Naive B cell (primary cell): ENCODE measurements at places on chromosomes 12 and 14.

DNA sequence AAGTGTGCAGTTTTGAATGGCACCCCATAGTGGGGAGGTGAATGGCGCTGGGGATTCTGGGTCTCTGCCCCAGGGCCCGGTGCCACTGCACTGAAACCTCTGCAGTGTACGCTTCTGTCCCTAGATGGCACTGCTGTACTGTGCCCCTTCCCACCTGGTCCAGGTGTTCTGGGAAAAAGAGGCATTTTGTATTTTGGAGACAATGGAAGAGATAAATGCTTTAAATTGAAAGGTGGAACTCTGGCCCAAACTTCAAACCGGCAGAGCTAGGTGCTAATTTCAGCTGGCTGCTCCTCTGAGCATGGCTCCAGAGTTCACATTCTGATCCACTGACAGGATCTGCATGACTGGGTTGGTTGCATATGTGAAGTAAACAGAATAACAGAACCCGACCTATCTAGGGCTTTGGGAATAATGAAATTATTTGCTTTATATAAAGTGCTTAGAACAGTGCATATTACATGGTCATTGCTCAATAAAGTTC is 52.2 kb downstream of the KRT80 start:
- no peaks in the 10 kb centered on the region for H3K36me3 ChIP-seq
- peaks cover 10% of the 10 kb centered on the region for H3K4me1 ChIP-seq
- H3K27me3 ChIP-seq, result peaks cover 28% of the 10 kb centered on the region
- no peak for DNase-seq
- H3K4me3 ChIP-seq, result no peak overlapping the region
- H3K27ac ChIP-seq, result no peak overlapping the region

DNA sequence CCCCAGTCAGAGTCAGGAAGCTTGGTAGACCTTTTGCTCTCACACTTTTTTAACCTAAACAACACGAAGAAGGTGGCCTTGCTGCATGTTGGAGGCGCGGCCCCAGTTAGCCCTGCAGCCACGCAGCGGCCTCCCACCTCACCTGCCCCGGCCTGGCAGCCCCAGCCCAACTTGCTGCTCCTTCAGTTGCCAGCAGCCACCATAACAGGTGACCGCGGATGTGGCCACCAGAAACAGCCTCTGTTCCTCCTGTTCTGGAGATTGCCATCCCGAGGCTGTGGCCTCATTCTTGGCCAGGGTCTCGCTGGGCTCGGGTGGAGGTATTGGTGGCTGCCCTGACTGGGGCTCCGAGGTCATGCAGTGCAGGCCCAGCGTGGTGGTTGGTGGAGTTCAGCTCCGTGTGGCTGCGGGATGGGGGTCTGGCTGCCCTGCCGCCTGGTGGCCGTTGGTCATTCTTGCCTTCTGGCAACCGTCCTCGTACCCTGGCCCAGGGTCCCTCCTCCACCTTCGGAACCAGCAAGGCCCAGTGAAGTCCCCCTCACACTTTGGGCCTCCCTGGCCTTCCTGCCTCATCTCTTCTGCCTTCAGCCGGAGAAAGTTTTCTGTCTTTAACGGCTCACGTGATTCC is 20.7 kb upstream of the TEX22 start:
- H3K4me3 ChIP-seq, result no peak overlapping the region
- peaks cover 10% of the 10 kb centered on the region for H3K4me1 ChIP-seq
- DNase-seq, result no peak
- no peak overlapping the region for H3K27ac ChIP-seq

DNA sequence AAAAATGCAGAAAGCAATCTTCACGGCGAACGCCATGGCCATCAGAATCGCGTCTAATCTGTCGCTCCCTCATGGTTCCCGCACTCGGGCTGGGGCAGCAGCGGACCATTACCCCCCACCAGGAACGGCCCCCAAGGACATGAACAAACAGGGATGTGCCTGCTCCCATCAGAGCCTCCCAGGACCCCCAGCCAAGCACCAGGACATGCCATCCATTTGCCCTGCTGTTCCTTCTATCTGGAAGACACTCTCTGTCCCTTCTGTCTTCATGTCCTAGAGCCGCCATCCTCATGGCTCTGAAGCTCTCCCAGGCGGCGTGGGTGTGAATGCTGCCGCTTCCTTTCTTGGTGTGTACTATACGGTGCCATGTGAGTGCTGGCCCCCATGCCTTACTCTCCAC is 371.8 kb downstream of the BCL11B start:
- no peak overlapping the region for H3K27ac ChIP-seq
- DNase-seq, result no peak
- H3K27me3 ChIP-seq, result no peaks in the 10 kb centered on the region
- H3K4me1 ChIP-seq, result no peaks in the 10 kb centered on the region
- no peak overlapping the region for H3K4me3 ChIP-seq

GRCh38 chr14:87998482-87998881 is 5.5 kb upstream of the GALC start:
- H3K36me3 ChIP-seq, result no peaks in the 10 kb centered on the region
- no peak overlapping the region for H3K4me3 ChIP-seq
- peaks cover 18% of the 10 kb centered on the region for H3K4me1 ChIP-seq
- DNase-seq, result no peak
- no peak overlapping the region for H3K27ac ChIP-seq

- no peaks in the 10 kb centered on the region for H3K27me3 ChIP-seq
- H3K4me3 ChIP-seq, result no peak overlapping the region
- DNase-seq, result no peak
- H3K4me1 ChIP-seq, result peaks cover 5% of the 10 kb centered on the region
- H3K36me3 ChIP-seq, result no peaks in the 10 kb centered on the region
- H3K27ac ChIP-seq, result no peak overlapping the region
Observed at GRCh38 chr12:46491548-46491947, 119.0 kb upstream of the SLC38A2 start.
